ENCODE measurements at places on chromosomes 1 and 21. TPM values are rescaled to one million over a fixed set of nuclear protein-coding genes. Genes with fewer than 3 reads are reported as not detected.

HPCAL4 gene
- total RNA-seq, result not detected

BRINP3 gene
- under 0.01 TPM for total RNA-seq

CFHR2 gene
- total RNA-seq, result not detected

SPATA21 gene
- total RNA-seq, result 0.27 TPM

CNIH3 gene
- 6.2 TPM for total RNA-seq

TP73 gene
- total RNA-seq, result 0.76 TPM

FAM72A gene
- 2.7 TPM for total RNA-seq

CFAP126 gene
- total RNA-seq, result not detected

DNA sequence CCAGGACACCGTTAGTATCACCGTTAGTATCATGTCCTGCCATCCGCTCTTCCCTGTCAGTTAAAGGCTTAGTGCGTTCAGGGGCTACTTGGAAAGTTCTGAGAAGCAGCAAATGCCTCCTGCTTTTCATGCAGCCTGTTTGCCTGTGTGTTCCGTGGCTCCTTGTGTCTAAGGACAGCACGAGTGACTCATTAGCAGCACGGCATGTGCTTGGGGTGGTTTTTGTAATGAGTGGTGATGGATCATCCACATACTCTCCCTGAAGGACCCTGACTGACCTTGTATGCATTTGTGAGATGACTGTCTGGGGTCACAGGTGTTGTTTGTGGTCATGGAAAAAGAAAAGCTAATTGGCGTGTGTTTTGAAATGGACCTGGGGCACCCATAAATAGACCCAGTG is 221.9 kb downstream of the PBX1 start:
- H3K27me3 ChIP-seq, result no peaks in the 10 kb centered on the region
- peaks cover 37% of the 10 kb centered on the region for H3K4me1 ChIP-seq
- peak overlapping the region; percentile 94 for H3K27ac ChIP-seq
- DNase-seq, result no peak
- no peak overlapping the region for H3K4me3 ChIP-seq
- H3K36me3 ChIP-seq, result no peaks in the 10 kb centered on the region

GRCh38 chr1:102970496-102971078 is 137.7 kb downstream of the COL11A1 start:
- no peaks in the 10 kb centered on the region for H3K27me3 ChIP-seq
- no peaks in the 10 kb centered on the region for H3K36me3 ChIP-seq
- H3K27ac ChIP-seq, result no peak overlapping the region
- H3K4me3 ChIP-seq, result no peak overlapping the region

GRCh38 chr1:46097149-46097472 is 35.3 kb downstream of the PIK3R3 start:
- no peak overlapping the region for H3K4me3 ChIP-seq
- no peaks in the 10 kb centered on the region for H3K27me3 ChIP-seq
- no peaks in the 10 kb centered on the region for H3K36me3 ChIP-seq
- H3K27ac ChIP-seq, result no peak overlapping the region

DNA sequence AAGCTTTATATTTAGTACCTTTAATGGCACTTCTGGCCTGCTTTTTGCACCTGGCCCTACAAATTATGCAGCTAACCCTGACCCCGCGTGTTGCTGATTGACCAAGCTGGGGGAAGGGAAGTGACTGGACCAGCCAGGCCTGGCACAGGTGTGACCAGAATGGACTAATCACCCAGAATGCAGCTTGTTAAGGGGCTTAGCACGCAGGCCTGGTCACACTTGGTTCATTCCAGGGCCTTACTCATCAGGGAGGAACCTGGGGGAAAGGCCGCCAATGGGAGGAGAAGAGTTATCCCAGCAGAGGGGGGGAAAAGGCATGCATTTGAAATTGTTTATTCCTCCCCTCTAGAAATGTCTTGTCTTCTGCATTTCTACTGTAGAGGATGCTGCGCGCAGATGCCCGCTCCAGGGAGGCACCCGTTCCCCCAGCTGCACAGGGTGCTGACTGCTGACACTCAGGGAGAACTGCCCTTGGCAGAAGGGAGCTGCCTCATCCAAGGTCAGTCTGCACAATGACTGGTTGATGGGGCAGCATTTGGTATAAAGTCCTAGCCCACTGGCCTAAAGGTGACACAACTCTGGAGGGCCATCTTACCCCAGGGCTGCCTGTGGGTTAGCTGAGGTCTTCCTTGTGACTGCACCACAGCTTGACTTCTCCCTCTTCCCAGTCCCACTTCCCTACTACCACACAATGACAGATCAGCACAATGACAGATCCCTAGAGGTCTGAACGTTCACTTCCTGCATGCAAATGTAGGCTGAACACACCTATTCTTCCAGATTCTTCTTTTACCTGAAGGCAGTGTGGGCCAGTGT is 29.0 kb downstream of the DHCR24 start:
- H3K27me3 ChIP-seq, result no peaks in the 10 kb centered on the region
- no peak overlapping the region for H3K4me3 ChIP-seq
- H3K4me1 ChIP-seq, result no peaks in the 10 kb centered on the region

DNA sequence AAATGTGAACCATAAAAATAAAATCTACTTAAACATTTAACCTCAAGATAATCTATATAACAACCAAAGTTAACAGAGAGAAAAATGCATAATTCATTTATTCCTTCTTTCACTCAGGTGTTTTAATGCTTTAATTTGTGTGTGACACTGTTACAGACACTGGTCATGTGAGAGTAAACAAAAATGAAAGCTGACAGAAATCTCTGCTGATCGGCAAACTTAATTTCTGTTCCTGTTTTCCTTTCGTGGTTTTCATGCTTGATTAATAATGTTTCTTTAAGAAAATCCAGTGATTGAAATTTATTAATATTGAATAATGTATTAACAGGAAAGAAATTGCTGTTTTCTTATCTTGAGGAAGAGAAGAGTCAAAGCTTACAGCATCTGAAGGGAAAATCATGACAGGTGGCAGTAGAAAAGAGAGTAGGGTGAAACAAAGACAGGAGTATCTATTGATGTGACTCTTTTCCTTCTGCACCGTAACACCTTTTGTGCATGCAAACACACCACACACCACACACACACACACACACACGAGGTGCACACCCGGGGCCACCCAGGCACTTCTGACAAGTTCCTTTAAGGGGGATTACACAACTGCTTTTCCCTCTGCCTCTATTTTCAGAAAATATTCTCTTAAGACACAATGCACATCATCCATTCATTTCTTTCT is 1.6 kb downstream of the OR2AK2 start:
- no peaks in the 10 kb centered on the region for H3K36me3 ChIP-seq
- no peak for DNase-seq
- no peaks in the 10 kb centered on the region for H3K4me1 ChIP-seq
- no peak overlapping the region for H3K27ac ChIP-seq

DNA sequence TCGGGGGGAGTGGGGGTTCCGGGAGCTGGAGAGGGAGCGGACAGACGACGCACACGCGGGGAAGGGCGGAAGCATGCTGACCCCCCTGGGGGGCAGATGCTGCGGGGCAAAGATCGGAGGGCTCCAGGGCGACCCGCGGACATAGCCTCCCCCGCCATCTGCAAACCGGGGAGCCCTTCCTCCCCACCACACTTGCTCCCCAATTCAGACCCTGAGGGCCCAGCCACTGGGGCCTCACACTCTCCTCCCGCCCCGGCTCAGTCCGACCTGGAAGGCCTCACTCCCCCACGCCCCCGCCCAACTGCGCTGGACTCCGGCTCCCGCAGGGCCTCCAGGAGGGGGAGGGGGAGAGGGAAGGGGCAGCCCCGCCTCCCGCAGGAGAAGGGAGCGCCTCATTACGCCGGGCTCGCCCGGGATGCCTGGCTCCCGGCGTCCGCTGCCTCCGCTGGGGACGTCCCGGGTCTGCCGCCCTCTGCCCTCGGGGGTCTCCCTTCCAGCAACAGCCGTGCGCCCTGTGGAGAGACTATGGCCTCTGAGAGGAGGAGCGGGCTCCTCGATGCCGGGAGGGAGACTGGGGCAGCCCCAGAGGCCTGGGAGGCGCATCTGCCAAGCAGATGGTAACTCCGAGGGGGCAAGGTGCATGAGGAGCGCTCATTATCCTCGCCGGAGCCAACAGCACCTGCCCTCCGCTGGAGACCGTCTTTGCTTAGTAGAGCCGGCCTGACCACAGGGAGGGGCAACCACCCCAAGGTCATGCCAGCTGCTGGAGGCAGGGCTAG is 636 bp upstream of the CAMK2N1 start:
- H3K36me3 ChIP-seq, result no peaks in the 10 kb centered on the region
- H3K27me3 ChIP-seq, result no peaks in the 10 kb centered on the region
- peak overlapping the region; percentile 89 for H3K27ac ChIP-seq
- DNase-seq, result peak; percentile 85

GRCh38 chr21:36747041-36747814 is 48.3 kb downstream of the SIM2 start:
- no peak overlapping the region for H3K4me3 ChIP-seq
- peaks cover 4% of the 10 kb centered on the region for H3K4me1 ChIP-seq
- no peaks in the 10 kb centered on the region for H3K36me3 ChIP-seq
- no peaks in the 10 kb centered on the region for H3K27me3 ChIP-seq
- no peak overlapping the region for H3K27ac ChIP-seq

DNA sequence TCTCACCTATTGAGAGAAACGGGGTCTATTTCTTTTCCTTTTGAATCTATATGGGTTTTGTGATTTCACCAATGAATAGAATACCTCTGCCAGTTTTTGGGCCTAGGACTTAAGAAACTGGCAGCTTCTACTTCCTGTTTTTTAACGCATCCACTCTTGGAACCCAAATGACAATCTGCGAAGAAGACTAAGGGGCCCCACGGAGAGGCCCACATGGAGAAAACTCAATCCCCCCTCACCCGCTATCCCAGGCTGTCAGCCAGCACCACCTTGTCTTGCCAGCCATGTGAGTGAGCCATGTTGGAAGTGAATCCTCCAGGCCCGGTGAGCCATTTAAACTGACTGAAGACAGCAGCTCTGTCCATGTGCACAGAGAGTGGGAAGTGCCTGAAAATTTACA is 3.6 kb upstream of the HENMT1 start:
- H3K4me1 ChIP-seq, result no peaks in the 10 kb centered on the region
- H3K27me3 ChIP-seq, result no peaks in the 10 kb centered on the region
- no peaks in the 10 kb centered on the region for H3K36me3 ChIP-seq
- no peak for DNase-seq
- no peak overlapping the region for H3K27ac ChIP-seq

- H3K36me3 ChIP-seq, result no peaks in the 10 kb centered on the region
- DNase-seq, result no peak
- no peaks in the 10 kb centered on the region for H3K27me3 ChIP-seq
- H3K4me3 ChIP-seq, result no peak overlapping the region
- H3K27ac ChIP-seq, result no peak overlapping the region
These were observed 27.3 kb downstream of the F3 start for GRCh38 chr1:94514095-94514727.

GRCh38 chr1:202656951-202657646 is 53.2 kb downstream of the SYT2 start:
- no peak for DNase-seq
- H3K27me3 ChIP-seq, result no peaks in the 10 kb centered on the region
- H3K4me3 ChIP-seq, result no peak overlapping the region
- no peak overlapping the region for H3K27ac ChIP-seq
- H3K36me3 ChIP-seq, result no peaks in the 10 kb centered on the region

GRCh38 chr1:215119719-215120365 is 37.3 kb downstream of the KCNK2 start:
- H3K27ac ChIP-seq, result no peak overlapping the region
- no peaks in the 10 kb centered on the region for H3K27me3 ChIP-seq
- DNase-seq, result no peak

- H3K27me3 ChIP-seq, result no peaks in the 10 kb centered on the region
- no peak overlapping the region for H3K27ac ChIP-seq
- no peak for DNase-seq
- H3K4me1 ChIP-seq, result no peaks in the 10 kb centered on the region
- no peaks in the 10 kb centered on the region for H3K36me3 ChIP-seq
These were observed 26.2 kb downstream of the TP73 start for GRCh38 chr1:3678361-3679097.

- peak overlapping the region; percentile 99 for H3K4me3 ChIP-seq
- no peaks in the 10 kb centered on the region for H3K27me3 ChIP-seq
- H3K36me3 ChIP-seq, result no peaks in the 10 kb centered on the region
These were observed 919 bp downstream of the MCL1 start for GRCh38 chr1:150578272-150579109.

DNA sequence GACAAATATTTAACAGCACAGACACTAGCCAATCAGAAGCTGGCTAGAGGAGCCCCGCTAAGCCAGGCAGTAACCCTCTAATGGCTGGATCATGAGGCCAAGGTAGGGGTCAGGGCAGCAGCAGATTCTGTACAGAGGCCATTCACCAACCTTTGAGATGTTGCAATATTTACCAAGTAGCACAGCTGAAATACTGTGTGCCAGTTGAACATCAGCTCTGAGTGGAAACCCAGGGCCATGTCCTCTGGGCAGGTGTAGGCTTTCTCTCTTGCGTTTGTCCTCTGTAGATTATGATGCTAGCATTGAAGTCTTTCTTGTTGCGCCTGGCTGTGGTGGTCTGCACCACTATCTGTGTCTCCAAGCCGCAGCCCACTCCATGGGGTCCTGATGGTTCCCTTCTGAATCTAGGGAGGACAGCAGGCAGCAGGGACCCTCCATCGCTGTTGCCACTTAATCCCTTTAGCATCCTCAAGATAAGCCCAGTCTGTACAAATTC is 2.5 kb upstream of the COG2 start:
- H3K27ac ChIP-seq, result no peak overlapping the region
- DNase-seq, result no peak
- no peak overlapping the region for H3K4me3 ChIP-seq
- H3K27me3 ChIP-seq, result no peaks in the 10 kb centered on the region
- peaks cover 10% of the 10 kb centered on the region for H3K4me1 ChIP-seq
- no peaks in the 10 kb centered on the region for H3K36me3 ChIP-seq

- H3K4me3 ChIP-seq, result no peak overlapping the region
- H3K27ac ChIP-seq, result no peak overlapping the region
- no peaks in the 10 kb centered on the region for H3K36me3 ChIP-seq
- H3K27me3 ChIP-seq, result no peaks in the 10 kb centered on the region
- DNase-seq, result no peak
These were observed 27.6 kb downstream of the USP33 start for GRCh38 chr1:77732090-77732489.

- H3K4me3 ChIP-seq, result no peak overlapping the region
- no peak for DNase-seq
- no peaks in the 10 kb centered on the region for H3K36me3 ChIP-seq
- H3K4me1 ChIP-seq, result no peaks in the 10 kb centered on the region
- no peak overlapping the region for H3K27ac ChIP-seq
These were observed 14.4 kb downstream of the SLC5A9 start for GRCh38 chr1:48236716-48237470.

GRCh38 chr21:35840197-35840799 is 220.0 kb downstream of the SETD4 start:
- H3K4me3 ChIP-seq, result no peak overlapping the region
- H3K36me3 ChIP-seq, result no peaks in the 10 kb centered on the region
- H3K27ac ChIP-seq, result no peak overlapping the region

DNA sequence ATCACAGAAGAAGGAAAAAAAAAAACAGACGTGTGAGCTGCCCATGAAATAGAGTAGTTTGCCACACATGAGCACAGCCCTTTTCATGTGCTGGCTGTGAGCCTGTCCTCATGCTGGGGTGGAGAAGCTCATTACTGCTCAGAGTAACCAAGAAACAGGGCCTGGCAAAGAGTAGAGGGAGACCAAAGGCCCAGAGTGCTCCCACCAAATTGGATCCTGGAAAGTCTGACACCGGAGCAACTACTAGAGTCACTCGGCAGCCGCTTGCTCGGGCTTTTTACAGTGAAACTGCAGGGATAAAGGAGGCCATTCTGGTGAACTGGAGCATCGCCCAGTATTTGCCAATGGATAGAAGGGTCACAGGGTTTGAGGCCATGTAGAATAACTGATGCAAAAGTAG is 64.4 kb upstream of the BARHL2 start:
- no peaks in the 10 kb centered on the region for H3K4me1 ChIP-seq
- no peak for DNase-seq
- no peak overlapping the region for H3K27ac ChIP-seq
- no peak overlapping the region for H3K4me3 ChIP-seq
- H3K36me3 ChIP-seq, result no peaks in the 10 kb centered on the region
